H1 (cell line): ENCODE measurements at places on chromosomes 6 and 20. TPM values are rescaled to one million over a fixed set of nuclear protein-coding genes. Genes with fewer than 3 reads are reported as not detected.

GRCh38 chr6:5135788-5136376 is 50.7 kb downstream of the PPP1R3G start:
- no peaks in the 10 kb centered on the region for H3K36me3 ChIP-seq
- no peak overlapping the region for H3K4me3 ChIP-seq
- H3K27ac ChIP-seq = no peak overlapping the region
- H3K4me1 ChIP-seq = peaks cover 8% of the 10 kb centered on the region
- H3K27me3 ChIP-seq = no peaks in the 10 kb centered on the region

- H3K27me3 ChIP-seq = no peaks in the 10 kb centered on the region
- H3K36me3 ChIP-seq = no peaks in the 10 kb centered on the region
These were observed 11.5 kb upstream of the ZNF133 start for GRCh38 chr20:18276821-18277220.

IL17A gene
- polyA plus RNA-seq = not detected in 2 replicates

ZC3H12D gene
- 0.05 TPM in 2 replicates for polyA plus RNA-seq

- no peak overlapping the region for H3K27ac ChIP-seq
- H3K4me1 ChIP-seq = no peaks in the 10 kb centered on the region
- no peaks in the 10 kb centered on the region for H3K36me3 ChIP-seq
These were observed 233.0 kb downstream of the GMPR start for GRCh38 chr6:16471222-16471909.

DNA sequence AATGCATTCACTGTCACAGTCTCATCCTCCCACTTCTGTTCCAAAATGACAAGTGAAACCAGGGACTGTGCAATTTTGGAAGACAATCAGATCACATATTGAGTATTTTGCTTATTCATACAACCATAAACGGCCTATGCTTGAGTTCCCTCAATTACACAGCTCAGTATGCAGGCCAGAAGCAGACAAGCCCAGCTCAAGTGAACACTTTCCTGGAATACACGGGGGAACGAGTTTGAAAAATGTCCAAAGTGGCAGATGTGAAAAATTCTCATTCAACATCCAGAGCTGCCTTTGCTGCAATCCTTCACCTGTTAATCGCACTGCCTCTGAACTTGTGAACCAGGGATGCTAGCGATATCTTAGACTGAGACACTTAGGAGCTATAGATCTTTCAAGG is 190.2 kb downstream of the COL9A1 start:
- DNase-seq = no peak
- H3K4me3 ChIP-seq = no peak overlapping the region
- H3K27ac ChIP-seq = no peak overlapping the region
- H3K27me3 ChIP-seq = no peaks in the 10 kb centered on the region
- no peaks in the 10 kb centered on the region for H3K4me1 ChIP-seq

- no peak overlapping the region for H3K27ac ChIP-seq
- H3K4me3 ChIP-seq = no peak overlapping the region
- no peaks in the 10 kb centered on the region for H3K36me3 ChIP-seq
- peaks cover 3% of the 10 kb centered on the region for H3K4me1 ChIP-seq
- H3K27me3 ChIP-seq = no peaks in the 10 kb centered on the region
These were observed 215.1 kb downstream of the PRL start for GRCh38 chr6:22081709-22082108.

TMC2 gene
- 0.05 TPM in 1 of 2 replicates, not detected in the other for polyA plus RNA-seq

GRCh38 chr6:42962096-42962495 is 1.5 kb downstream of the GNMT start:
- no peaks in the 10 kb centered on the region for H3K27me3 ChIP-seq
- H3K27ac ChIP-seq = no peak overlapping the region
- no peaks in the 10 kb centered on the region for H3K36me3 ChIP-seq

- no peak overlapping the region for H3K4me3 ChIP-seq
- H3K36me3 ChIP-seq = no peaks in the 10 kb centered on the region
- H3K27me3 ChIP-seq = no peaks in the 10 kb centered on the region
- peaks cover 23% of the 10 kb centered on the region for H3K4me1 ChIP-seq
These were observed 39.6 kb downstream of the HLA-F start for GRCh38 chr6:29762781-29763214.

- H3K4me1 ChIP-seq = no peaks in the 10 kb centered on the region
- no peak for DNase-seq
- H3K27me3 ChIP-seq = no peaks in the 10 kb centered on the region
- no peak overlapping the region for H3K27ac ChIP-seq
These were observed 71.3 kb downstream of the EFHC1 start for GRCh38 chr6:52491203-52492069.

- no peak overlapping the region for H3K4me3 ChIP-seq
- no peak for DNase-seq
- no peak overlapping the region for H3K27ac ChIP-seq
- no peaks in the 10 kb centered on the region for H3K27me3 ChIP-seq
These were observed 401.0 kb downstream of the PAX1 start for GRCh38 chr20:22106308-22106938.

GRCh38 chr20:47814632-47815415 is 29.5 kb upstream of the SULF2 start:
- no peak for DNase-seq
- peaks cover 2% of the 10 kb centered on the region; the same call in 1 of the 2 replicates for H3K27me3 ChIP-seq
- H3K4me1 ChIP-seq = no peaks in the 10 kb centered on the region
- H3K27ac ChIP-seq = no peak overlapping the region
- no peak overlapping the region for H3K4me3 ChIP-seq
- H3K36me3 ChIP-seq = no peaks in the 10 kb centered on the region

SLC17A9 gene
- polyA plus RNA-seq = 23.5 and 39.6 TPM in 2 replicates

POU5F1 gene
- 2,437 and 2,958 TPM in 2 replicates for polyA plus RNA-seq

- no peak overlapping the region for H3K27ac ChIP-seq
- DNase-seq = no peak
- H3K36me3 ChIP-seq = no peaks in the 10 kb centered on the region
- no peak overlapping the region for H3K4me3 ChIP-seq
These were observed 161.6 kb upstream of the MARCKS start for GRCh38 chr6:113695516-113695915.

DNA sequence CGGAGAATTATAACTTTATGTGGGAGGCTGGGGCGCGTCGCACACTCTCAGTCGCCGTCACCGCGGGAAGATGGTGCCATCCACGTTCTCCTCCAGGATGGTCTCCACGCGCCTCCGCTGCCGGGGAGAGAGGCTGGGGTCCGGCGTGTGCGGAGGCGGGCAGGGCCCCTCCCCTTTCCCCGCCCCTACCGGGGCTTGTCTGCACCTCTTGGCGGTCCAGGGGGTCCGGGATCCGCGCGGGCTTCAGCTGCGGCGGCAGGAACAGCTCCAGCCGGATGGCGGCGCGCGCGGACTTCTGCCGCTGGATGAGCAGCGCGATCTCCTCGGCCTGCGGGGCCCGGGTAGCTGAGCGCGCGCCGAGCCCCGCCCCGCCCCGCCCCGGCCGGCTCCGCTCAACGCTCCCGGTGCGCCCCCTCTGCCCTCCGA is 807 bp downstream of the LKAAEAR1 start:
- no peak overlapping the region for H3K27ac ChIP-seq
- no peaks in the 10 kb centered on the region for H3K36me3 ChIP-seq
- H3K27me3 ChIP-seq = peaks cover 37% of the 10 kb centered on the region
- peak overlapping the region; percentile 73 for H3K4me3 ChIP-seq

DNA sequence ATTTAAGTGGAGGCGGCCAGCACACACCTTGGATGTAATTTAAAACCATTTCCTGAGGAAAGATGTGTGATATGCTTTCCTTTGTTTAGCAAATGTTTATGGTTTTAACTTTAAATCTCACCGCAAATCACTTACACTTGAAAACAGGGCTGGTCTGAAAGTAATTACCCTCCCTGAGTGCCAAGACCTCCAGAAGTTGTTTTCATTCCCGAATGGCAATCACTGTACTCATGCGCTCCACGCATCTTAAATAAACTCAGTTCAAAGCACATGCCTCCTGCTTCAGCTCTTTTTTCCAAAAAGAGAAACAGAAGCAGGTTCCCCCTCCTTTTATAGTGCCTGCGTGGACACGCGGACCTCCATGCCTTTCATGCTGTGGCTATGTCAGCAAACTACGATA is 224.0 kb downstream of the SMOC2 start:
- H3K27me3 ChIP-seq = no peaks in the 10 kb centered on the region
- H3K27ac ChIP-seq = no peak overlapping the region
- peaks cover 4% of the 10 kb centered on the region for H3K4me1 ChIP-seq
- H3K4me3 ChIP-seq = no peak overlapping the region

VTA1 gene
- polyA plus RNA-seq = 33.8 and 67.0 TPM in 2 replicates

- no peaks in the 10 kb centered on the region for H3K36me3 ChIP-seq
- no peaks in the 10 kb centered on the region for H3K4me1 ChIP-seq
- H3K27me3 ChIP-seq = no peaks in the 10 kb centered on the region
- H3K4me3 ChIP-seq = no peak overlapping the region
These were observed 63.0 kb downstream of the FAM229B start for GRCh38 chr6:112150363-112150762.

- no peaks in the 10 kb centered on the region for H3K36me3 ChIP-seq
- no peaks in the 10 kb centered on the region for H3K27me3 ChIP-seq
- H3K4me1 ChIP-seq = no peaks in the 10 kb centered on the region
- H3K4me3 ChIP-seq = no peak overlapping the region
These were observed 14.3 kb upstream of the EPM2A start for GRCh38 chr6:145749632-145750031.

GJA1 gene
- polyA plus RNA-seq = 289 and 468 TPM in 2 replicates

DNA sequence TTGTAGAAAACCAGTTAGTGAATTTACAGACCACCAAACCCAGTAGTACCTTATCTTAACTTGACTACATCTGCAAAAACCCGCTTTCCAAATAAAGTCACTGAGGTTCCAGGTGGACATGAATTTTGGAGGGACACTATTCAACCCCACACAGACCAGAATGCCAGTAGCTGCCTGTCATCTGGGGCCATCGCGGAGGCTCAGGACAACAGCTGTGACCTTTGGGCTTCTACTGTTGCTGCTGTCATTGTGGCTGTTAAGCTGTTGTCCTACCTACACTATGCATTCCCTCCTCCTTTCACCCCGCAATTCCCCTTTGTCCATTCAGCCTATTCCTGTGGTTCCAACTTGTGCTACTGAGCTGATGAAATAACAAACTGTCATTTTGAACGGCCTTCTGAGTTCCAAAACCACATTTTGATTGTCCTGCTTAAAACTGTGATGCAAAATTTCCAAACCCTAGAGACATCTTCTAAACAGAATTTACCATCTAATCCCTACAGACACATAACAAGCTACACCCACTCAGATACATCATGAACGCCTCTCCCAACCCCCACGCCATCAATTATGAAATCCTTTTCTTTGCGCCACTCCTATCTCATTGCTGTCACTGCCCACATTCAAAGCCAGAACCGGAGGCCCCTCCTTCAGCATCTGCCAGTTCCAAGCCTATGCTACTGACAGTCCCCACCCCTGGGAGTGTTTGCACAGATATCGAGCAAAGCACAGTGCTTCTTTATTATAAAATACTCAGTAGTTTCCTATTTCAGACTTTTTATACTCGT is 125.0 kb downstream of the C6orf118 start:
- no peaks in the 10 kb centered on the region for H3K4me1 ChIP-seq
- no peaks in the 10 kb centered on the region for H3K27me3 ChIP-seq
- DNase-seq = no peak

GRCh38 chr6:111792914-111793700 is 80.1 kb downstream of the FYN start:
- no peaks in the 10 kb centered on the region for H3K36me3 ChIP-seq
- no peak for DNase-seq
- H3K4me1 ChIP-seq = peaks cover 9% of the 10 kb centered on the region
- H3K27me3 ChIP-seq = no peaks in the 10 kb centered on the region

MCCD1 gene
- polyA plus RNA-seq = not detected in 2 replicates

DNA sequence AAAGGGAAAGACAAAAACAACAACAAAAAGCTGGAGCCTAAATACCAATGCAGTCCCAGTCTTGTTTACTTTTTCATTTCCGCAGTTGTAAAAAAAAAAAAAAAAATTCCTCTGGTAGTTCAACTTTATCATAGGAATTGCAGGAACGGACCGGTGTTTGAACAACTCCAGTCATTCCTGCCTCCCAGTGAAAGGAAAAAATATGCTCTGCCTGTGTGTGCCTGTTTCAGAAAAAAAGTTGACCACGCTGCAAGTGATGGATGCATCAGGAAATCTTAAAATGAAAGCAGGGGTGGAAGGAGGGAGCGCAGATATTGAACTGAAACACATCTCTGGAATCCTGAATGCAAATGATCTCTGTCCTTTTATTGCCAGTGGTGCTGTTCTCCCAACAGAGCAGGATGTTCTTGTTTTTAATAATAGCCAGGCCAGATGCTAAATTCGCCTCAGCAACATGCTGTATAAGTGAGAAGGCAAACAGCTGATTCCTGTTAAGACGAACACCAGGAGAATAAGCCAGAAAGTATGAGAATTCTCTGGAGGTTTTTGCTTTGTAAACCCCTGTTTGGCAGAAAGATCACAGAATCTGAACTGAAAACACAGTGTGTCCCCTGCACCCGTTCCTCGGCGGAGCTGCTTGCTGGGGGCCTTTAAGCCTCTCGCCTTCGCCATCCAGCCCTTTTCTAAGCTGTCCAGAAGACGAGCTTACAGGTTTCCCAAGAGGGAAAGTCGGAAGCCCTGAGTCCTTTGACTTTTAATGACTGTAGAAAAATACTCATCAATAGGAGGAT is 178.4 kb upstream of the SUPT3H start:
- H3K4me1 ChIP-seq = no peaks in the 10 kb centered on the region
- no peak overlapping the region for H3K27ac ChIP-seq
- no peak for DNase-seq
- no peaks in the 10 kb centered on the region for H3K36me3 ChIP-seq
- H3K4me3 ChIP-seq = no peak overlapping the region
- H3K27me3 ChIP-seq = no peaks in the 10 kb centered on the region

TP53RK gene
- 8.5 and 8.7 TPM in 2 replicates for polyA plus RNA-seq

DNA sequence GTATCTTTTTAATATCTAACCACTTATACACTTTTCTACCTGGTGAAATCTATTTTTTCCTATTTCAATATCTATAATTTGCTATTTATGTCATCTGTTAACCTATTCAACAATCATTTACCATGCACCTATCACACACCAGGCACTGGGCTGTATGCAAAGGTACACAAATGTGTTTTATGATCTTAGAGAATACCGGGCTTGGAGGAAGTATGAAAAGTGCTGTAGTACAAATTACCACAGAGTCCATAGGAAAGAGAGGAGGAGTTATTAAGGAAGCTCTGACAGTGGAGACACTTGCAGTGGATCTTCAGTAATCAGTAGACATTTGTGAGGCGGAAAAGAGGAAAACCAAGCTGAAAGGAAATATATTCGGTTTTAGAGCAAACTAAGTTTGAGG is 96.0 kb downstream of the HIVEP2 start:
- no peaks in the 10 kb centered on the region for H3K36me3 ChIP-seq
- H3K4me3 ChIP-seq = no peak overlapping the region
- H3K27ac ChIP-seq = no peak overlapping the region
- H3K4me1 ChIP-seq = peaks cover 11% of the 10 kb centered on the region
- H3K27me3 ChIP-seq = peaks cover 1% of the 10 kb centered on the region
- no peak for DNase-seq

FAM83C gene
- not detected in 2 replicates for polyA plus RNA-seq

DNA sequence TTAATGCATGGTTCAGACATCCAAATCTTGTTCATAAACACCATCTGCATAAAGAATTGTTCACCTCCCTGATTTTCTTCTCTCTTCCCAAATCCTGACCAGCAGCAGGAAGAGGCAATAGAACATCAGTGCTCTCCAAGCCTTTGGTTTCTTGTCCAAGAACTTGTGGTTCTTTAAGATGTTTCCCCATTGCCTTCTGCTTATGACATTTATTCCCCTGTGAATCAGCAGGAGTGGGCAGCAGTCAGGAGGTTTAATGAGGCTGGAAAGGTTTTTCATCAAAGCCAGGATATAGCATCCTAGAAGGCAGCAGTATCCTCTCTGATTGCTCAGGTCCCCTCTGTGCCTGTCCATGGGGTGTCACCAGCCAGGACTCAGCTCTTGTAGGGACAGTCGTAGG is 5.3 kb downstream of the HDDC2 start:
- DNase-seq = no peak
- H3K4me3 ChIP-seq = no peak overlapping the region
- no peaks in the 10 kb centered on the region; the same call in 1 of the 2 replicates for H3K4me1 ChIP-seq
- no peak overlapping the region for H3K27ac ChIP-seq
- no peaks in the 10 kb centered on the region for H3K27me3 ChIP-seq
- peaks cover 25% of the 10 kb centered on the region for H3K36me3 ChIP-seq

BPI gene
- not detected in 2 replicates for polyA plus RNA-seq

ADGRF5 gene
- polyA plus RNA-seq = not detected in 2 replicates
